Naive thymus-derived CD8-positive, alpha-beta T cell (primary cell): ENCODE measurements at places on chromosomes 5 and 9. TPM values are rescaled to one million over a fixed set of nuclear protein-coding genes. Genes with fewer than 3 reads are reported as not detected.
A peak's percentile ranks its signal among the peaks of the same experiment; 100 is the strongest.

Gene PCDHB5
- total RNA-seq = 0.18 TPM

Gene PCDHGA1
- 0.52 TPM for total RNA-seq

DNA sequence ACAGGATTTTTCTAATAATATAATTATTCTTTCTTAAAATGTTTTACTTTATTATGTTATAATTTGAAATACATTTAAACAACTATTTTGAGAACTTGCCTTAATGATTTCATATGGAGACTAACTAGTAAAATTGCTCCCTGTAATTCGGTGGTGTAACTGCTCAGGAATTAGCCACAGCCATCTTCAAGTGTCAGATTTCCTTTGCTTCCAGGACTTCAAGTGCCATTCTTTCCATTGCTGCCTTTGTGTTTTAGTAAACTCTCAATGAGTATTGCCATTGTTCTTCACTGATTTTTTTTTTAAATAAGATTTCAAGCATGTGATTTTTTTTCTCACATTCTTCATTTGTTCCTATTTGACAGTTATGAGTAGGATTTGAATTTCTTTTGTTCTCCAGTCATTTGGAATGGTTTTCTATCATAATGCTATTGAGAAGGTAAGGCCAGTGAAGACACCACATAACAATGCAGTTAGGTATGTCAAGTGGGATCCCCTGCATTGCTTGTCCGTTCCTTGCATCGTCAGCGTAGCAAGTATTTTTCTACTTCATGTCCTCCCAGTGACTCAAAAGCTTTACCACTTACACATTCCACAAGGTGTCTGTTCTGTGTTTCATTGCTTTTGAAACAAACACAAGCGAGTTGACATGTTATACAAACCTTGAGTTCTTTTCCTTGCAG lies 83.7 kb downstream of the LNPEP start:
- H3K36me3 ChIP-seq = peaks cover 9% of the 10 kb centered on the region
- no peak for DNase-seq
- H3K27me3 ChIP-seq = no peaks in the 10 kb centered on the region
- no peak overlapping the region for H3K27ac ChIP-seq
- H3K4me1 ChIP-seq = peaks cover 28% of the 10 kb centered on the region

GRCh38 chr9:106420511-106420944 lies 442.4 kb upstream of the ZNF462 start:
- peaks cover 20% of the 10 kb centered on the region for H3K4me1 ChIP-seq
- H3K4me3 ChIP-seq = no peak overlapping the region
- peaks cover 5% of the 10 kb centered on the region for H3K27me3 ChIP-seq
- no peak for DNase-seq
- no peaks in the 10 kb centered on the region for H3K36me3 ChIP-seq

GRCh38 chr9:98479967-98480847 lies 224.8 kb upstream of the TBC1D2 start:
- H3K27me3 ChIP-seq = peaks cover 29% of the 10 kb centered on the region
- no peak overlapping the region for H3K27ac ChIP-seq
- H3K36me3 ChIP-seq = no peaks in the 10 kb centered on the region
- no peak overlapping the region for H3K4me3 ChIP-seq
- no peak for DNase-seq

DNA sequence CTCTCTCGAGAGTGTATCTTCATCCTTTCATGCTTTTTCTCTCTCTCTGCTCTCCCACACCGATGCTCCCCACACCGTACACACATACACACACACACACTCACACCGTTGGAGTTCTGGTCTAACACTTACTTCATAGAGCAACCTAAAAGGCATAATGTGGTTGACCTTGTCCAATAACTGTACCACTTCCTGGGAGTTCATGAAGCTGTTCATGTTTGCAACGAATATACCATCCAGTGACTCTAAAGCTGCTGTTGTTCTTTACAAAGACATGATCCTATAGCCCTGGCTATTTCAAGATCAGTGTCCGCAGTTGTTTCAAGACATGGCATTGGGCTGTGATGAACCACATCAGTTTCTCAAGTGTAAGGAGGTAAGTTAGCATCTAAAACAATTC lies 10.0 kb downstream of the MEF2C start:
- H3K4me3 ChIP-seq = no peak overlapping the region
- DNase-seq = no peak
- H3K4me1 ChIP-seq = no peaks in the 10 kb centered on the region
- H3K27me3 ChIP-seq = peaks cover 7% of the 10 kb centered on the region
- H3K27ac ChIP-seq = no peak overlapping the region
- H3K36me3 ChIP-seq = no peaks in the 10 kb centered on the region

DNA sequence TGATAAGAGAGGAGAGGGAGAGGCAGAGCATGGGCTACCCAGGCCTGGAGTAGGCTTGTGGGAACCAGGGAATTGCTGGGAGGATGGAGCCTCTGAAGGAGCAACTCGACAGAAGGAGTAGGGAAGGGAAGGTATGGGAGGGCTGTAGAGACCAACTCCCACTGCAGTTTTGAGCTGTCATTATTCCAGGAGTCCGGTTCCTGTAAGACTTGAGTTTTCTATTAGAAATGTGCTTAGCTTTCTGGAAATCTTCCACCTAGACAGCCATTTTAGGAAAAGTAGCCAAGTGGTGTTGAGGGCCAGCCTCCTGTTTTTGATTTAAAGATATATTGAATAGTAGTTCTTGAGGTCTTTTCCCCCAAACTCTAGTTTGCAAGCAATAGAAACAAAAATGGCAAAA lies 323.5 kb downstream of the LRRC70 start:
- H3K36me3 ChIP-seq = no peaks in the 10 kb centered on the region
- no peaks in the 10 kb centered on the region for H3K4me1 ChIP-seq
- no peak for DNase-seq

GRCh38 chr9:126682113-126682810 lies 68.5 kb downstream of the LMX1B start:
- H3K27me3 ChIP-seq = peaks cover 90% of the 10 kb centered on the region
- no peak for DNase-seq
- peak overlapping the region; percentile 11 for H3K4me3 ChIP-seq
- H3K36me3 ChIP-seq = peaks cover 2% of the 10 kb centered on the region

GRCh38 chr5:135990528-135991255 lies 35.9 kb upstream of the LECT2 start:
- no peaks in the 10 kb centered on the region for H3K36me3 ChIP-seq
- H3K4me3 ChIP-seq = no peak overlapping the region
- peaks cover 6% of the 10 kb centered on the region for H3K27me3 ChIP-seq
- H3K4me1 ChIP-seq = no peaks in the 10 kb centered on the region
- no peak overlapping the region for H3K27ac ChIP-seq

DNA sequence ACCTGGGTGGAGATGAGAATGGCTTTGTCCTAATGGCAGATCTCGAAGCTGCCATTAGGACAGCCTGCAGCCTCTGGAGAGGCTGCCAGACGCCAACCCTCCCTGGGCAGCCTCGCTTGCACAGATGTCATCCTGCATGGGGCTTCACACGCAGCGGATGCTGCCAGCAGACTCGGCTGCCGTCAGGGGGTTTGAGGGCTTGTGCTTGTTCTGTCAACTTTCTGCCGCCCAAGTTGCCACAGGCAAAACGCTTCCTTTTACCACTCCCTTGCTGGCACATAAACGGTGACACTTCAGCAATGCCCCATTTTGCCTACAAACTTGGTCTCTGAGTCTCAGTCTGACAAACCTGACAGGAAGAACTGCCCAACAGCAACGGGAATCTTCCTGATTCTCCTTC lies 24.7 kb downstream of the DAP start:
- H3K4me1 ChIP-seq = peaks cover 26% of the 10 kb centered on the region
- no peaks in the 10 kb centered on the region for H3K27me3 ChIP-seq
- no peak for DNase-seq
- H3K36me3 ChIP-seq = peaks cover 56% of the 10 kb centered on the region
- no peak overlapping the region for H3K4me3 ChIP-seq

DNA sequence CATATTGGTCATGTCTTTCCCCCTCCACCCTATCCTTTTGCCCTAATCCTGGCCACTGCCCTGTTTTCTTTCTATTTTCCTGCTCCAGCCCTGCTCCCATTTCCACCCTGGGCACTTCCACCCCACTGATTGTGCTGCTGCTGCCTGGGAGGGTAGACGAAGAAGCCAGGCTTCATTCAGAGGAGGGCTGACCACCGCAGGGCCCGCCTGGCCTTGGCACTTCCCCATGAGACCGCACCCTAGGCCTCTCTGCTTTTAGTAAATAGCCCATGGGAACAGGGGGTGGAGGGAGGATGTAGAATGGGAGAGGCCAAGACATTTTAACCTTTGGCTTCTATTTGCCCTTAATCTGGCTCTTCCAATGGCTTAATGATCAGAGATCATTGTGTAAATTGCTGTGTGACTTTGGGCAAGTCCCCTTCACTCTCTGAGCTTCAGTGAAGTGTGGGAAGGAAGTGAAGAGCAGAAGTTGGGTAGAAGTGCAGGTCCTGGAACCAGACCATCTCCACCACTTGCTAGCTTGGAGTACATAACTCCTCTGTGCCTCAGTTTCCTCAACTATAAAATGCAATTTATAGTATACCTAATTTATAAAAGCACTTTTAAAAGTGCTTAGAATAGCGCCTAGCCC lies 13.6 kb upstream of the GPX3 start:
- H3K4me3 ChIP-seq = no peak overlapping the region
- H3K27ac ChIP-seq = no peak overlapping the region
- H3K36me3 ChIP-seq = no peaks in the 10 kb centered on the region
- no peak for DNase-seq

DNA sequence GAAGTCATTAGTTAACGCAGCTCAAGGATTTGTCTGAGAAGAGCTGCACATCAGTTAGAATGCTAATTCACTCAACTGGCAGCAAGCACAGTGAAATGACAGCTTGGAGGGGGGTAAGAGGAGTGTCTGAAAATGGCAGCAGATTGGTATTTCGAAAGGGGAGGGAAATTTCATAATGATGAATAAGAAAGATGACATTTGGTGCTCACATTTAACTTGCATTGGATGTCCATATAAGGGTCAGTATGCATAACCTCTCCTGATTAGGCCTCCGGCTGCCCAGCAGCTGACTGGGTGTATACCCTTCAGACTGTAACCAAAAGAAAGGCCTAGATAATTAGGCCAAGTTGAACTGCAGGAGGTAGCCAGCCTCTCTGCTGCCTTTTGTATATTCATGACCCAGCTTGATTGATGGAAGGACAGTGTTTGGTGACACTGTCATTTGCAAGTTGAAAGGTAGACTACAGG lies 131.0 kb downstream of the PBX3 start:
- H3K36me3 ChIP-seq = peaks cover 5% of the 10 kb centered on the region
- H3K27me3 ChIP-seq = no peaks in the 10 kb centered on the region
- no peak overlapping the region for H3K4me3 ChIP-seq
- no peak overlapping the region for H3K27ac ChIP-seq
- DNase-seq = no peak

Gene CTXN3
- not detected for total RNA-seq

- H3K4me3 ChIP-seq = no peak overlapping the region
- DNase-seq = no peak
- no peaks in the 10 kb centered on the region for H3K4me1 ChIP-seq
- H3K36me3 ChIP-seq = peaks cover 40% of the 10 kb centered on the region
- no peaks in the 10 kb centered on the region for H3K27me3 ChIP-seq
- no peak overlapping the region for H3K27ac ChIP-seq
These were observed 22.6 kb upstream of the CTNNAL1 start for GRCh38 chr9:109035684-109036423.
